ENCODE measurements at places on chromosomes 2 and 18. TPM values are rescaled to one million over a fixed set of nuclear protein-coding genes. Genes with fewer than 3 reads are reported as not detected.

The RBM44 gene
- 0.19 TPM for total RNA-seq

DNA sequence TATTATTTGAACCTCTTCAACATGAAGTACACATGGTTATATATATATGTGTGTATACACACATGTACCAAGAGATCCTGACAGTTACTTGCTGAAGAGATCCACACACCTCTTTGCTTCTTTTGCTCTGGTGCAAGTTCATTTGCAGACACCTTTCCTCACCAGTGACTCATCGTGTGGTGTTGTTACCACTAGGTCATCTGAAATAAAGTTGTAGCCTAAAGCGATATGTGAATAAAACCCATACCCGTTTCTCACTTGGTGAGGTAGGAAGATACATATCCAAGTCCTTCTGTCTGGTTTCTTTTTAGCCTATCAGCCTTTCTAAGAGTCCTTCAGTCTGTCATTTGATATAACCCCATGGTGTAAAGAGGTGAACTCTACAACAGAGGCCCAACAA, 379.4 kb upstream of the RAB12 start:
- DNase-seq = no peak

GRCh38 chr18:30328839-30329238, 713.7 kb downstream of the DSC3 start:
- no peak for DNase-seq

- no peak for DNase-seq
These were observed 750.8 kb upstream of the ACVR2A start for GRCh38 chr2:147094077-147094476.

GRCh38 chr2:31147645-31148044, 9.4 kb upstream of the GALNT14 start:
- no peak for DNase-seq

All from heart right ventricle (tissue), 16 donors.